Muscle of leg (tissue), 16 donors: ENCODE measurements at places on chromosomes 3 and 15.
A peak's percentile ranks its signal among the peaks of the same experiment; 100 is the strongest.

GRCh38 chr3:158696618-158697017 is 24.2 kb upstream of the LXN start:
- H3K4me1 ChIP-seq = no peaks in the 10 kb centered on the region
- H3K36me3 ChIP-seq = peaks cover 12% of the 10 kb centered on the region
- no peaks in the 10 kb centered on the region for H3K27me3 ChIP-seq
- no peak for DNase-seq

DNA sequence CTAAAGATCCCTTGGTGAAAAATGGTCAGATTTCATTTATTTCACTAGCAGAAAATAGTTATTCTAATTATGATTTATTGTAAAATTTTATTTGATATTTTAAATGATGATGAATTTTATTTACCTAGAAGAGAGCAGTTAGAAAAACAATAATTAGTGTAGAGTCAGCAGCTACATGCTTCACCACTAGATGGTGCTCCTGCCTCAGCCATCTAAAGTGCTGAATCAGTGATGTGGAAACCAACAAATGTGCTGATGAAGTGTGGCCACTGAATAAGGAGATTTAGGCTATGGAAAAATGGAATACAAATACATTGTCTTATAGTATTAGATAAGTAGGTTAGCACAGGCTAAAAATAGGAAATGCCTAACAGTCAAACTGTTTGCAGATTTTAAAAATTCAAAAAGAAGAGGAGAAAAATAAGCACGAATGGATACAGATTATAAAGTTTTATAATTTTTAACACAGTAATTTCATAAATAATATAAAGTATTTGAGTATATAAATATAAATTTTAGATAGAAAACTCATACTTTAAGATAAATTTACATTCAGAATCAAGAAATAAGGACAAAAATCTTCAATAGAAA is 109.8 kb downstream of the PPP2R3A start:
- peak; percentile 90 for DNase-seq
- H3K27ac ChIP-seq = no peak overlapping the region
- H3K4me3 ChIP-seq = no peak overlapping the region
- H3K4me1 ChIP-seq = no peaks in the 10 kb centered on the region
- H3K27me3 ChIP-seq = no peaks in the 10 kb centered on the region

DNA sequence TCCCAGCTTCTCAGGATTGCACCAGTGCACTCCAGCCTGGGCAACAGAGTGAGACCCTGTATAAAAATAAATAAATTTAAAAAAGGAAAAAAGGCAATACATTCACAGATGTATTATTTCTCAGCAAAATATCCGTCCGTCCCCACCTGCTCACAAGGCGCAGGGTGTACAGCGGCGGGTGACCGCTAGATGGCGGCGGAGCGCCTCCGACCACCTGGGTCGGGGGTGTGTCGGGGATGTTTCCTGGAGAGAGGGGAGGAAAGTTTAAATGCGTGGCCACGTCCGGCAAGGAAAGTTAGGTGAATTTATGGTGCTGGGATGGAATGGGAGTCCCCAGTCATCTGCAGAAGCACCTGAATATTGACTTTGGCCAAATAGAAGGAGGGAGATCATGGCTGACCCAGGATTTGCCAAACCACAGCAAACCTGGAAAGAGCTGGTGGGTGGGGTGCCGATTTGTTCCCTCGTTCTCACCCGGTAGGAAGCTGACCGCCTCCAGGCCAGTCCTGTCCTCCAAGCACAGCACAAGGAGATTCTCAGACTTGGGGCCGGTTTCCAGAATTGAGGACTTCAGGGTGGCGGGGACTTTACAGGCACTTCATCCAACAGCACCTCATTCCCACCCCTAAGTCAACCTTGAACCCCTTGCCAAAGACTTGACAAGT is 88.3 kb downstream of the TMEM266 start:
- no peak overlapping the region for H3K4me3 ChIP-seq
- no peak overlapping the region for H3K27ac ChIP-seq
- DNase-seq = peak; percentile 68
- no peaks in the 10 kb centered on the region for H3K36me3 ChIP-seq
- peaks cover 17% of the 10 kb centered on the region for H3K4me1 ChIP-seq
- H3K27me3 ChIP-seq = peaks cover 22% of the 10 kb centered on the region

DNA sequence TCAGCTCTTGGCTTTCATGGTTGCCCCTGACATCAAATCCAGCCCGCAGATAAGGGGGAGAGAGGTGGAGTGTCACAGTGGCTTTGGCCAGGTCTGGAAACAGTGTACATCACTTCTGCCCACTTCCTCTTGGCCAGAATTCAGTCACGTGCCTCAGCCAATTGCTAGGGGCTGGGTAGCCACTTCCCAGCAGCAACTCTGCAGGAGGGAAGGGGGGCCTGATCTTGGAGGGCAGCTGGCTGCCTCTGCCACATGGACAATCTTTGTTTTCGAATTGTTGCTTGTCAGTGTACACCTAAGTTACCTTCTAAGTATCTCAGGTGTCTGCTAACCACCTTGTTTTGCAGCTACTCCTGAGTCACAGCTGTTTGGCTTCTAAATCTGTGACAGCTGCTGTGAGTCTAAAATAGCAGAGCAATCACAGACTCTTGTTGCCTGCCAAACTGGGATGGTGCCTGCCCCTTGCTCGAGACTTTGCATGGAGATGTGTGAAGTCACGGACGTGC is 41.0 kb upstream of the LIMD1 start:
- H3K4me1 ChIP-seq = peaks cover 77% of the 10 kb centered on the region
- peak; percentile 92 for DNase-seq
- no peaks in the 10 kb centered on the region for H3K36me3 ChIP-seq
- no peak overlapping the region for H3K4me3 ChIP-seq
- no peaks in the 10 kb centered on the region for H3K27me3 ChIP-seq

DNA sequence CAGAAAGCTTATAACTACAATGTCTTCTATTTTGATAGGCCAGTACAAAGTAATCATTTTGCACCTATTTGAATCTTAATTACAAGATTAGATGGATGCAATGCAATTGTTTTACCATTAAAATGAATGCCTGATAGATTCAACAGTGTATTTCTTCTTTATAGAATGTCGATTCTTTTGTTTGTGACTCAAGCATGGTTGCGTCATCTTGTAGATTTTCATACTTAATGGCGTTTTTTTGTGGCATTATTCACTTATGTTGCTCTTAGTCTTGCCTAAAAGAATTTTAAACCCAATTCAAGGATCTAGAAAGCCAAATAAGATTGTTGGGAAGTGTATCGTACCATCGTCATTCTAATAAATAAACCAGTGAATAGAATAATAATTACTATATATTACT is 21.4 kb downstream of the ZBTB38 start:
- no peak for DNase-seq
- no peaks in the 10 kb centered on the region for H3K27me3 ChIP-seq
- no peak overlapping the region for H3K4me3 ChIP-seq
- no peaks in the 10 kb centered on the region for H3K36me3 ChIP-seq

DNA sequence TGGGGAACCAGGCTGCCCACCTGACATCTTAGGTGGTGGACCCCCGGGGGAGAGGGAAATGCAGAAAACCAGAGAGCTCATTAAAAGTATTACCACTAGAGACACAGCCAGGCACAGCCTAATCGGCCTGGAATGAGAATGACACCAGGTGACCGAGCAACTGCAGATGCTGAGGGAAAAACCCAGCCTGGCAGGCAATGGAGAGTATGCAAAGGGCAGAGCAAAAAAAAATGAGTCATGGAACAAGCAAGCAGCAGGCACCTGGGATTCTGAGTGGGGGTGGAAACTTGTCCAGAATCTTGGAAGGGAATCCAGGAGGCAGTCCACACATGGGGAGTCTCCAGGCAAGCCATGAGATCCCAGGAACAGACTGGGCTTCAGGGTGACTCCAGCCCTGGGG is 183.7 kb upstream of the LRRN1 start:
- no peaks in the 10 kb centered on the region for H3K36me3 ChIP-seq
- H3K27ac ChIP-seq = no peak overlapping the region
- H3K27me3 ChIP-seq = no peaks in the 10 kb centered on the region
- DNase-seq = no peak
- H3K4me1 ChIP-seq = no peaks in the 10 kb centered on the region
- H3K4me3 ChIP-seq = no peak overlapping the region
